HT1080 (cell line): ENCODE measurements at places on chromosomes 7 and 10. TPM values are rescaled to one million over a fixed set of nuclear protein-coding genes. Genes with fewer than 3 reads are reported as not detected.

TEX36 gene
- 0.27 TPM in 1 of 2 replicates, not detected in the other for total RNA-seq

BTBD16 gene
- not detected in 2 replicates for total RNA-seq

LSM5 gene
- 50.0 and 87.2 TPM in 2 replicates for total RNA-seq

ZFAND2A gene
- total RNA-seq = 22.5 and 25.9 TPM in 2 replicates

DNA sequence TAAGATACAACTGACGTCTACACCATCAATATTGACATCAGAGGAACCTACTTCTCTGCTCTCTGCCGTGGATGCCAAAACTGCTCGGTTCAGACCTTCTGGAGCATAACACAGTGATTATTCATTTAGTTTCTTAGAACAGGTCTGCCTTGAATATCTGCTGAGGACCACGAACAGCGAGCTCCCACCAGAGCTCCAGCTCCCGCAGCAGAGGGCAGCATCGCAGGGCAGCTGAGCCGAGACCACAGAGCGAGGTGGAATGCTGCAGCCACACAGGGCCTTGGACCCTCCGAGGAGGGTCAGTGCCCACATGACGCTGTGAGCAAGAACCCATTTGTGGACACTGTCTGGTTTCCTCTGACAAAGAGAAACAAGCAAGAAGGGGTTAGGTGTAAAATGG lies 6.8 kb downstream of the VIPR2 start:
- DNase-seq = no peak

- no peak for DNase-seq
Measured at GRCh38 chr10:92690915-92691590, 1.3 kb downstream of the HHEX start.

DNA sequence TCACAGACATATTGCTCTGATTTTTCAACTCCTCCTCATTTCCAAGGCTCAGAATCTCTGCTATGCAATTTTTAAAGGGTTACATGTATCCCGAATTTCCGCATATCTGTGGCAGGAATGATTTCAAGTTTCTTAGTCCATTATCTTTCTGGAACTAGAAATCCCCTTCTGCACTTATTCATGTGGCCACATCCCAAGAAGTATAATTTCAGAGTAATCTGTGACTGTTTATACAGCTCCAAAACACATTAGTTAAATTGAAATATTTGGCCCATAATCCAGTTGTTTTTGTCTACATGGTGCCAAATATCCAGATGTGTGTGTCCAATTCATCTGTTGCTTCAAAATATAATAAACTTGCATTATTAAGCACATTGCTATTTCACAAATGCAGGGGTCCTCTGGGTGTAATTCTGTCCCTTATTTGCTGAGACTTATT lies 271.2 kb downstream of the ARHGAP12 start:
- DNase-seq = no peak

DNA sequence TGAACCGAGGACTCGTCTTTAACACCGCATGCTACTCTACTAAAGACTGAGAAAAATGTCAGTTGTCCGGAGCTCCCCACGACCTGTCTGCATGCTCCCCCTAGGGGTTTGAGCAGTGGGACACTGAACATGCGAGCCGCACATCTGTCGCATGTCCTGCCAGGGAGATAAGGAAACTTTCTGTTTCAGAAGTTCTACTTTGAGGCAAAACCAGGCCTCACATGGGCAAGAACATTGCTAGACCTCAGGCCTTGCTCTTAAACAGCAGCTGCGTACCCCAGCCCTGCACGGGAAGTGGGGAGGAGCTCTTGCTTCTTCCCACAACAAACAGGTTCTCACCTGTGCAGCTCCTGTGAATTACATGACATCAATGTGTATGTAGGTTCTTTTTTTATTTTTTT lies 30.3 kb upstream of the HERPUD2 start:
- no peak for DNase-seq

GRCh38 chr10:3803927-3804741 lies 19.1 kb upstream of the KLF6 start:
- DNase-seq = no peak

- no peak for DNase-seq
Measured at GRCh38 chr7:33504266-33504665, 374.9 kb downstream of the BBS9 start.

- no peak for DNase-seq
Measured at GRCh38 chr10:31102421-31102820, 70.8 kb upstream of the ZNF438 start.
